ENCODE measurements at places on chromosomes 13 and 19.
A peak's percentile ranks its signal among the peaks of the same experiment; 100 is the strongest.

DNA sequence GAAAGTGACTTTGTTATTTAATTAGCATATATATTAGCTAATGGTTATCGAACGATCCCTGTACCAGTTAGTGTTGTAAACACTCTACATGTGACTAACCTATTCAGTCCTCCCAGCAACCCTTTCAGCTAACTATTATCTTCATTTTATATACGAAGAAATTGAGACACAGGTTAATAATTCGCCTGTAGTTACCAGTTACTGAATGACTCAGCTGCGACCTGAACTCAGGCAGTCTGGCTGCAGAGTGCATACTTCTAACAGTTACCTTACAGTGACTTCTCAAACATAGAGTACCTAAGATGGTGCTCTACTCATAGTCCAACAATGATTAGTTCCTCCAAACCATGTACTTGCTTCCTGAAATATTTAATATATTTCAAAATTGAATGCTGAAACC is 117.7 kb downstream of the FNDC3A start:
- peak; percentile 12 for DNase-seq

DNA sequence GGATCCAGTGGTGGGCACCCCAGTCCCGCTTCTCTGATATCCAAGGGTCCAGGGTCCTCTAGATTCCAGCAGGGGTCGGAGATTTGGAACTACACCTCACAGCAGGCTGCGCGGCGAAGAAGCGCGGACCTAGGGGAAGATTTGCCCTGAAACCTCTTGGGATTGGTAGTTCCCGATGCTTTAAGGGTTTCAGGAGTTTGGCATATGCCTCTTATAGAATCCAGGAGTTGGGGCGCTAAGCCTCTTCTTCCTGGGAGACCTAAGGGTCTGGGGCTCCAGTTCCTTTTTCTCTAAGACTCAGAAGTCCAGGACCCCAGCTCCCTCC is 349 bp downstream of the BCL2L12 start:
- no peak for DNase-seq

- DNase-seq = no peak
Observed at GRCh38 chr13:73335944-73336343, 277.1 kb downstream of the KLF5 start.

- no peak for DNase-seq
Observed at GRCh38 chr13:25905611-25906010, 146.2 kb downstream of the SHISA2 start.

- DNase-seq = no peak
Observed at GRCh38 chr19:3670796-3671679, 29.2 kb downstream of the PIP5K1C start.

- no peak for DNase-seq
Observed at GRCh38 chr19:13831537-13832467, 36.6 kb downstream of the ZSWIM4 start.

DNA sequence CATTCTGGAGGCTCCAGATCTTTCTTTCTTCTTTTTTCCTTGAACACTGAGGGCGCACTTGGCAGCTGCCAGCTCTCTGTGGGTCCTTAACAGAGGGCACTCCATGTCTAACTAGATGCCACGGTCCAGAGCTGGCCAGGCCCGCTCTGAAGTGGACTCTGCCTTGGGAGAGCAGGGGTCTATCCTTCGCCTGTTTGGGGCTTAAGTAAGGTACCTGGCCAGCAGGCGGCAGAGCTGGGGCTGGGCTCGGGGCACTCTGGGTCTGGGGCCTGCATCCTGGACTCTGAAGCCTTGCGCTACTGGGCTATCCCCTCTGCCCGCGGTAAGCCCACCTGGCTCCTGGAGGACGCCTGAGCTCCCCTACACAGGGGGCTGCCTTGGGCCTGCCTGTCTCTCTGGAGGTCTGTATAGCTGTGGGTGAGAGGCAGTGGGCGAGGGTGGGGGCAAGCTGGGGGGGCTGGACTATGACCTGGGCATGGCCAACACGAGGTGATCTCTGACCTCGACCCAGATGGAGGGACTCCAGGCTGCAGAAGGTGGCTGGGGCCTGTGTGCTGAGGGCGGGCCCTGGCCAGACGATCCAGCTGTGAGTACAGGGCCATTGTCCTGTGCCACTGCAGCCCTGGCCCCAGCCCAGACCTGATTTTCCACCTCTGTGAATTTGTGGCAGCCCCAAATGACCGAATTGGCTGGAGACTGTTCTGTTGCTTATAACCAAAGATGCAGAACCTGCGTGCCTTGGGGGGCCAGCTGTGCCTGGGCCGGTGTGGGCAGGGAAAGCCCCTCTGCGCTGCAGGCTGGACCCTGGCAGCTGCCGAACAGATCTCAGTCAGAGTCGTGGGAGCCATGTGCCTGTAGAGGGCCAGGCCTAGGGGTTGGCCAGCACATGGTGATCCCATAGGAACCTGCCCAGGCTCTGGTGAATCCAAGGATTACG is 26.5 kb downstream of the CEBPG start:
- no peak for DNase-seq

- DNase-seq = peak; percentile 48
Observed at GRCh38 chr13:80338781-80339562, 2.0 kb downstream of the SPRY2 start.

DNA sequence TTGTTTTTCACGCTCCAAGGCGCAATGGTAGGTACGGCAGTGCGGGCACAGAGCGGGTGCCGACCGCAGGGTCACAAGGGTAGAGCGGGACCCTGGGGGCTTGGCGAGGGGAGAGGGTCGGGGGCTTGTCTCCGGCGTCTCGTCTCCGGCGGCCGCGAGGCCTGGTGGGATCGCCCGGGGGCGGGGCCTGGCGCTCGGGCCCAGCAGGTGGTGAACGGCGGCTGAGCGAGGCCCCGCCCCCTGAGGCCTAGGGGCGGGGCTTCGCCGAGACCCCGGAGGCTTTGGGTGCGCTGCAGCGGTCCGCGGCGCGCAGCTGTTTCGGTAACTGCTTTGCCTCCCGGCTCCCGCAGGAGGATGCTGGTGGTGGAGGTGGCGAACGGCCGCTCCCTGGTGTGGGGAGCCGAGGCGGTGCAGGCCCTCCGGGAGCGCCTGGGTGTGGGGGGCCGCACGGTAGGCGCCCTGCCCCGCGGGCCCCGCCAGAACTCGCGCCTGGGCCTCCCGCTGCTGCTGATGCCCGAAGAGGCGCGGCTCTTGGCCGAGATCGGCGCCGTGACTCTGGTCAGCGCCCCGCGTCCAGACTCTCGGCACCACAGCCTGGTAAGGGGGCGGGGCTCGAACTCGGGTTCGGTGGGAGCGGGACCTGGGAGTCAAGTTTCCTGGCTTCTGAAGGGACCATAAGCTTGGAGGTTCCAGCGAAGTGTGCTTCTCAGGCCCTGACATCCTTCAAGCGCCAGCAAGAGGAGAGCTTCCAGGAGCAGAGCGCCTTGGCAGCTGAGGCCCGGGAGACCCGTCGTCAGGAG is at the start of gene TSEN34:
TSEN34 (plus strand) TSS at position 298 of the 800 bp plus-strand sequence; CDS start at position 355, 57 bp downstream.
- no peak for DNase-seq

DNA sequence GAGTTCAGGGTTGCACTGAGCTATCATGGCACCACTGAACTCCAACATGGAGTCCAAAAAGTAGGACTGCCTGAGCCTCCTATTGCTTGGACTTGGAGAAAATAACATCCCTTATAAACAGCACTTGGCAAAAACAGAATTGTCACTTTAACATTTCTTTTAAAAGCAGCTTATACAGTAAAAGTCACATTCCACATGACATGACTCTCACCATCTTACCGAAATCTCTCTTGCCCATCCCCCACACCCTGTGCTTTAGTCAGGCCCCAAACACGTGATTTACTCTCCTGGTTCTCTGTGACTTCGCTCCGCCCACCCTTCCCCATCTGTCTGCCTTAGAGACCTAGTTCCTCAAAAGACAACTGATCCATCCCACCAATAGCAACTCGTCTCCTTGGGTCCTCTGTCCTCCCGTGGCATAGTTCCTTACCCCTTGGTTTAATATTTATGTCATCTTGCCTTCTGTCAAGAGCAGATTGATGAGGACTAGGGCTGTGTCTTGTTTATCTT is 4.6 kb downstream of the SAFB start:
- peak; percentile 51 for DNase-seq

DNA sequence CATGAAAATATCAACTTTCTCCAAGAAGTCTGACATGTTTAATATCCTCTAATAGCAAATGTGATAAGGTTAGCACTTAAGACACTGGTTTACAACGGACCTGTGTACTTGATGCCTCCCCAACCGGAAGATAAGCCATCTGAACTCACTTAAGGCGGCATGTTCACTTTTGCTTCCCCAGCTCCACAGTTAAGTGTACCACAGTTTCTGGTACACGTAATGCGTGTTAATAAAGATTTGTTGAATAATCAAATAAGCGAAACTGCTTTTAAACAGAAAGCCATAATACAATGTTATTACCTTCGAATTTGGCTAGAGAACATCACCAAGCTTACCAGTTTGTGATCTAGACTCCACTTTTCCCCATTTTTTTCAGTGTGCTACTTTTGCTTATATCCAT is 1.4 kb upstream of the PAN3 start:
- DNase-seq = no peak

- DNase-seq = no peak
Observed at GRCh38 chr13:27151798-27152599, 19.6 kb downstream of the USP12 start.

- no peak for DNase-seq
Observed at GRCh38 chr13:44352671-44353070, 21.0 kb upstream of the SERP2 start.

GRCh38 chr13:40271931-40272775 is 394.3 kb downstream of the FOXO1 start:
- DNase-seq = peak; percentile 60

DNA sequence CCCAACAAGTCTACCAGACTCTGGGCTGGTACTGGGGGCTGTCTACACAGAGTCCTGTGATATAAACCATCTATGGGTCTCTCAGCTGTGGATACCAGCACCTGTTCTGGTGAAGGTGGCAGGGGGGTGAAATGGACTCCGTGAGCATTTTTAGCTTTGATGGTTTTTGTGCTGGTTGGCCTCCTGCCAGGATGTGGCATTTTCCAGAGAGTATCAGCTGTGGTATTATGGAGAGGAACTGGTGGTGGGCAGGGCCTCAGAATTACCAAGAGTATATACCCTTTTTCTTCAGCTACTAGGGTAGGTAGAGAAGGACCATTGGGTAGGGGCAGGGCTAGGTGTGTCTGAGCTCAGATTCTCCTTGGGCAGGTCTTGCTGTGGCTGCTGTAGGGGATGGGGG is 1920.9 kb upstream of the PCDH20 start:
- DNase-seq = no peak

DNA sequence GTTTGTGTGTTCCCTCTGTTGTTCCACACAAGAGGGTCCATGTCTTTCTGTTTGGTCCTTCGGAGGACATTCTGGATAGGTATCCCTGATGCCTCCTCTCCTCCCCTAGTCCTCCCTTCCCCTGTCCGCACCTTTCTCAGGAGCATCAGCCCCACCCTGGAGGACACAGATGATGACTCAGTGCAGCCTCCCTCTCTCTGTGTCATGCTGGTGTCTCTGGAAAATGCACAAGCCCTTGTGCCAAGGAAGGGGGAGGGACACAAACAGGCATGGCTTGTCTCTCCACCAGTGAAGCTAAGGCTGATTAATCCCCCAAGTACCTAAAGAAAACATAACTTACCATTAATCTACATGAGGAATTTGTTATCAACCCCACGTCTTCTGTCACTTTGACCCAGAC is 16.2 kb upstream of the TNFRSF19 start:
- DNase-seq = peak; percentile 6

DNA sequence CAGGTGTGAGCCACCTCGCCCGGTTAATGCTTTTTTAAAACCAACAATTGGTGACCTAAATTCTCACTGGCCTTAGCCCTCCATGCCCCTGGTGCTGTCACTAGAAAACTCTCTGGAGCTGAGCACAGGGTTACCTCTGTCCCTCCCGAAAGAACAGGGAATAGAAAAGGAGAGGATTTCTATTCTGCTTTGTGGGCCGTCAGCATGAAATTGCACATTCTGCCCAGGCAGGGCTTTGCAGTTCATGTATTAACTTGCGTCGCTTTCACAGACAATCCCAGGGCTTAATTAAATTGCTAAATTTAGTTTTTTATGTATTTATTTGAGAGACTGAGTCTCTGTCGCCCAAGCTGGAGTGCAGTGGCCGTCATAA is 583 bp upstream of the ZNF480 start:
- DNase-seq = no peak

DNA sequence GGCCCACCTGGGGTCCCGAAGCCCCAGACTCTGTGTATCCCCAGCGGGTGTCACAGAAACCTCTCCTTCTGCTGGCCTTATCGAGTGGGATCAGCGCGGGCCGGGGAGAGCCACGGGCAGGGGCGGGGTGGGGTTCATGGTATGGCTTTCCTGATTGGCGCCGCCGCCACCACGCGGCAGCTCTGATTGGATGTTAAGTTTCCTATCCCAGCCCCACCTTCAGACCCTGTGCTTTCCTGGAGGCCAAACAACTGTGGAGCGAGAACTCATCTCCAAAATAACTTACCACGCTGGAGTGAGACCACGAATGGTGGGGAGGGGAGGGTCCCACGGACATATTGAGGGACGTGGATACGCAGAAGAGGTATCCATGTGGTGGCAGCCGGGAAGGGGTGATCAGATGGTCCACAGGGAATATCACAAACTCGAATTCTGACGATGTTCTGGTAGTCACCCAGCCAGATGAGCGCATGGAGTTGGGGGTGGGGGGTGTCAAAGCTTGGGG is 1.0 kb upstream of the ICAM5 start:
- no peak for DNase-seq

DNA sequence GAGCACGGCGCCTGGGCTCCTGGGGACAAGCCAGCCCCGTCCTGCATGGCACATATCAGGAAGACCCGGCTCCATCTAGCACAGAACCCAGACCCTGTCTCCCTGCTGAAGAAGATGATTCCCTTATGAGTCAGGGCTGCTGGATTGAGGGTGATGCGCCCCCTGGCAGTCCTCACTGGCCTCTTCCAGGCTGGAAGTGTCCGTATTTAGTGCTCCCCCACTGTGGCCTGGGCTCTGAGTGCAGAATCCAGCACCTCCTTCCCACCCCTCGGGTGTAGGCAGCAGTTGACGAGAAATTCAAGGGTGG is 14.9 kb downstream of the COMP start:
- DNase-seq = no peak

GRCh38 chr13:47499358-47500150 is 501.5 kb downstream of the SUCLA2 start:
- DNase-seq = peak; percentile 73

Measured in Caki2 (cell line).